ENCODE measurements at places on chromosomes 1 and 21.

- no peak for DNase-seq
These were observed 16.8 kb downstream of the IFFO2 start for GRCh38 chr1:18939398-18940302.

DNA sequence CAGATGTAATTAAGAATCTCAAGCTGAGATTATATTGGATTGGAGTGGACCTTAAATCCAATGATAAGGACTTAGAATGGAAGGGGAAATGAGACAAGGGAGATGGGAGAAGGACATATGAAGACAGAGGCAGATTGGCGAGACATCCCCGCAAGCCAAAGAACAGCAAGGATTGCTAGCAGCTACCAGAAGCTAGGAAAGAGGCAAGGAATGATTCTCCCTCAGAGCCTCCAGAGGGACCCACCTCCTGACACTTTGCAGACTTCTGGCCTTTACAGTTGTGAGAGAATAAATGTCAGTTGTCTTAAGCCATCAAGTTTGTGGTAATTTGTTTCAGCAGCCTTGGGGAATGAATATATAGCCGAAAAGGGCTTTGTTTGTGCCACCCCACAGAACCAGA, 20.7 kb downstream of the METTL13 start:
- DNase-seq = no peak

- DNase-seq = no peak
These were observed 82.0 kb downstream of the KCNK1 start for GRCh38 chr1:233695901-233696300.

GRCh38 chr1:85991261-85991660, 165.3 kb downstream of the COL24A1 start:
- DNase-seq = no peak

DNA sequence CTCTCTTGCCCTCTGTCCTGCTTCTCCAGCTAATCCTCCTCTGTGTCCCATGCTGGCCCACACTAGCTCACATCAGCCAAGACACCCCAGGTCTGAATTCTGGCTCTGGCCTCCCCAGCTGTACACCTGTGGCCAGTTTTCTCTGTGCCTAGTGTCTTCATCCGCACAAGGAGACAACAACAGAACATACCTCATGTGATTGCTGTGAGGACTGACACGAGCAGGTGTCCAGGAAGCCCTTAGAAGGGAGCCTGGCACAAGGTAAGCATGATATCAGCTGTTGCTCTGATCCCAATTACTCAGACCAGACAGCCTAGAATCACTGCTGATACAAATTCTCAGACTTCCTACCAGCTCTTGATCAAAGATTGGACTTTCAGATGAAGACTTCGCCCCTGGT, 71.2 kb upstream of the GJB5 start:
- DNase-seq = no peak

DNA sequence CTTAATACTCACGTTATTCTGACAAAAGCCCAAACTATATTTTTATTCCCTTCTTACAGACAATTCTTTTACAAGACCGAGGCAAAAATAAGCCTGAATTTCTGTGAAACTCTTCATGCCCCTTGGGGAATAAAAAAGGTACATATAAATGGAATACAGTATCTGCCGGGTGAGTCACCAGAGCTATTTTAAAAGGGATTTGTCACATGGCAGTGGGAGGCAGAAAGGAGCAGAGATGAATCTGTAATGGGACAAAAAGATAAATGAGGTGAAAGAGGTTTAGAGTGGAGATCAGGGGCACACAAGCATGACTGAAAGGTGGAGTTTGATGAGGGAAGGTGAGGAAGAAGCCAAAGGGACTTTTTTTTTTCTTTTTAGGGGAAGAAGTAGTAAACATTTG, 8.8 kb downstream of the XCL1 start:
- DNase-seq = no peak

GRCh38 chr21:28607545-28607944, 385.1 kb downstream of the LTN1 start:
- DNase-seq = no peak

DNA sequence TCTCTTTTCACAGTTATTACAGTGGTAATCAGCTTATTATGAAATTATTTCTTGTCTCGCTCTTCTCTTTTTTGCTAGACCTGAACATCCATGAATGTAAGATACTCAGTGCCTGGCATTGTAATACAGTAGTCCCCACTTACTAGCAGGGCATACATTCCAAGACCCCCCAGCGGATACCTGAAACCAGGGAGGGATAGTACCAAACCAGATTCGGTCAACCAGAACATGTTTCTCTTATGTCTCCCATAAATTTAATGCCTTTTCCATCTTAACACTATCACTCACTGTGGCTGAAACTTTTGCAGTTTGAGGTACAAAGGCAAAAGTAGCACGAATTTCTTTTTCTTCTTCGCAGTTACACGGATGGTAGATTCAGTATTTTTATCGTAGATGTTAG, 24.6 kb upstream of the B3GALT2 start:
- no peak for DNase-seq

DNA sequence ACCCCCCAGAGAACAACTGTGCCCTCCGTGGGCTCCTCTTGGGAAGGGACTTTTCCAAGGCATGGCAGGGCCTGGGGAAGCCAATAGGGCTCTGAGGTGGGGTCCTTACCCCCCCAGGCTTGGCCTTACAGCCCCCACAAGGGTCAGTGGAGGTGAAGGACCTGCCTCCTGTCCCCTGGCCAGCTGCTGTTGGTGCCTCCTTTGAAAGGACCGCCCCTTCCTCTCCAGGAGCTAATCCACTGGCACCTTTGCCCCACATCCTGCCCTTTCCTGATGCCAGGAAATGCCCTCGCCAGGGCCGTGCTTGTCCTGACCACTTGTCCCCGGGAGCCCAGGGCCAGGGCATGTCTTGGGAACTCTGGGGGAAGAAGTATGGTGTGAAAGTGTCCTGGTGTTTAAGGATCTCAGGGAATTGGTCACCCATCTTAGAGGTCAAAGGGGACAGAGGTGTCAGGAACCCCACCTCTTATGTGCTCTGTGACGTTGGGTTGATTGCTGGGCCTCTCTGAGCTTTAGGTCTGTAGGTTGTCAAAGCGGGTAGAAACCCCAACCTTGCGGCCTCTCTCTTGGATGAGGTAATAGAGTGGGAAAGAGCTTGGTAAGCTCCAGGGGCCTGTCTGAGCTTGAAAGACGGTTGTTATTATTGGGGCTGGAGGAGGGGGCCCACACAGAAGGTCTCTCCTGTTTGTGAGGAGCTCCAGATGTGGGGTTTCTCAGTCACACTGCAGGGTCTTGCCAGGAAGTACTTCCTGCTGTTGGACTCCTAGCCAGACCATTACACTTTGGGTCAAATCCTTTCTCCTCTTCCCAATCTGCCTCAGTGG, 2.8 kb downstream of the KCNQ4 start:
- DNase-seq = no peak

DNA sequence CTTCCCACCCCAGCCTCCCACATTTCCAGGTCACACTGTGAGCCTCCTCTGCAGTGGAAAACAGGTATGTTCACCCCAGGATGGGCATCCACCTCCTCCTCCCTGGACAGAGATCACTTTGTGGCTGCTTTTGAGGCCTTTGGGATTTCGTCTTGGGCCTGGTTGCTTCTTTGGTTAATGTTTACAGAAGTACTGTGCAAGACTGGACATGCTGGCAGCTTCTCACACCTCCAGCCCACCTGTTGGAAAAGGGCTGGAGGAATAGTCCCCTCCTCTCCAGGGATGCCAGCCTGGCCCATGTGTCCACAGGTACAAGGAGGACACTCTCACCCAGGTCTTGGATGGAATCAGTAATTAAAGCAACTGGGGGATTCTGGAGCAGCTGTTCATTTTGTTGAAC, 56.1 kb downstream of the KAZN start:
- no peak for DNase-seq

DNA sequence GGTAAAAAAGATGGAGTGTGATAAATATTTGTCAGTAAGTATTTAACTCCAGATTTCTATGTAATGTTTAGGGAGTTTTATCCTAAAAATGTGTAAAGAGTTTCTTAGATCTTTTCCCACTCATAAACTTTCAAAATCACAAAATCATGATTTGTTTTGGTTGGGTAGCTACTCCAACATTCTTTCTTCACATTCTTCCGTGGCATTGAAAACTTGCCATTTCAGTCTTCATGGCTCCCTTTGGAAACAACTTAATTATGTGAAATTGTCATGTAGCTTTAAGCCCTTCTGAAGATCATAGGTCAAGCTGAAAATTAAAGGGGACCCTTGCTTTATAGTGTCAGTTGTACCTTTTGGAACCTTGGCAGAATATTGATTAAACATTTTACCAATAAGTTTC, 73.2 kb downstream of the ADGRL2 start:
- no peak for DNase-seq

Measured in dermis microvascular lymphatic vessel endothelial cell (primary cell).